AG20443 (cell line): ENCODE measurements at places on chromosomes 12 and 14.

DNA sequence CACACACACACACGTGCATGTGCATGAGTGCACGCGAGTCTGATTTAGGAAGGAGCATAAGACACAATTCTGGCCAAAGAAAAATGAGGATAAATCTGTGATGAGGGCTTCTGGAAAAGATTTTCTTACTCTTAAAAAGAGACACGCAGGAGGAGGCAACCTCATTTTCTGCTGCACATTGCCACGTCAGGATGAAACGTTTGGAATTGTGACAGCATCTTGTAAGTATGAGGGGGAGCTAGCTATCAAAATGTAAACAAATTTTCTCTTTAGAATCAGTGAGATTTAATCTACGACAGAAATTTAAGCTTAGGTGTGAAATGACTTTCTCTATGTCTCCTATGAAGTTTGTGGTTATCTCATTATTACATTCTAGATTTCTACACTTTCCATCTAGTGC lies 31.1 kb upstream of the NUBPL start:
- DNase-seq: peak; percentile 13

GRCh38 chr12:64016521-64016920 lies 172.0 kb downstream of the SRGAP1 start:
- no peak for DNase-seq

DNA sequence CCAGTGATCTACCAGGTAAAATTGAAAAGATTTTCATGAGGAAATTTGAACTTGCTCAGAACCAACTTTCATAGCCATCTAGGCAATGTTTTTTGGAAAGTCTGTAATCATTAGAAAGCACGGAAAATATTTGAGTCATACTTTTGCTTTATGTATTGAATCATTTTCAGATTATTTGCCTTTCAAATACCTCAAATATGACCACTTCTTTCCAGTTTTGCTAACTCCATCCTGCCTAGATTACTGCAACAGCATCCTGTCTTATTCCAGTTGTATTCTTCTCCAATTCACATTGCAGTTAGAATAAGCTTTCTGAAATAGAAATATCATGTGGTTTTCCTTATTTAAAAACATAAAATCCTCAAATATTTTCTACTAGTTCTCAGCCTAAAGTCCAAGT lies 239.8 kb upstream of the FAR2 start:
- peak; percentile 14 for DNase-seq

GRCh38 chr14:73027984-73028383 lies 1.1 kb upstream of the ZFYVE1 start:
- DNase-seq: no peak

GRCh38 chr14:70887737-70888499 lies 19.3 kb upstream of the PCNX1 start:
- no peak for DNase-seq

GRCh38 chr12:104132351-104132956 lies 5.6 kb downstream of the NFYB start:
- no peak for DNase-seq

- DNase-seq: peak; percentile 56
Measured at GRCh38 chr14:101400830-101401229, 160.5 kb upstream of the DIO3 start.

GRCh38 chr12:62103748-62104147 lies 156.5 kb upstream of the USP15 start:
- DNase-seq: no peak

DNA sequence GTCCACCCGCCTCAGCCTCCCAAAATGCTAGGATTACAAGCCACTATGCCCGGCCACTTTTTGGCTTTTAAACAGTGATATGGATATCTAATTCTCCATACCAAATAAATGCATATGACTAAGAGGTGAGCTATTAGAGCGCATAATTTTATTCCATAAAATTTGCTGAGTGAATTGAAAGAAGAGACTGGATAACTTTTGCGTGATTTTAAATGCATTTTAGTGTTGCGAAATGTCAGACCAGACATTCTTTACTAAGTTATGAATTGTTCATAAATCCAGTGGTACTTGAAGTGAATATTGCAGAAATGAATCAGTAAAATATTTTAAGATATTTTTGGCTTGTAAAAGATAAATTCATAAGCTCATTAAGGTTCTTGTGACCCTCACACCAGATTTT lies 50.9 kb upstream of the DIP2B start:
- DNase-seq: no peak

DNA sequence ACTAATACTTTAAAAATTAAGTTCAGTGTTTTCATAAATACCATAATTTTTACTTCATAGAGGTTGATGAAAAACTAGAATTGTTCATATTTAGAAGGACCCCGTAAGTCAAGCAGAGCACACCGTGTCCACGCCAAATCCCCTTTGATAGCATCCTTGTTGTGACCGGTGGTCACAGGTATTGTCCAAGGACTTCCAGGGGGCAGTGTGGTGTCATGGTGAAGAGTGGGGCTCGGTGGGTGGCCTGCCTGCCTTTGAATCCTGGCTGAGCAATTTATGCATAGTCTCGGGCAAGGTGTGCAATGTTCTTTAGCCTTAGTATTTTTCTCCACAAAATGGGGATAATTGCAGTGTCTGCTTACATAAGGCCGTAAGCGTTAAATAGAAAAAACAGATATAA lies 169.9 kb downstream of the KTN1 start:
- DNase-seq: no peak

- no peak for DNase-seq
Measured at GRCh38 chr14:105884808-105885281, 358.5 kb downstream of the TMEM121 start.

GRCh38 chr12:132502882-132503193 lies 12.9 kb downstream of the FBRSL1 start:
- no peak for DNase-seq

DNA sequence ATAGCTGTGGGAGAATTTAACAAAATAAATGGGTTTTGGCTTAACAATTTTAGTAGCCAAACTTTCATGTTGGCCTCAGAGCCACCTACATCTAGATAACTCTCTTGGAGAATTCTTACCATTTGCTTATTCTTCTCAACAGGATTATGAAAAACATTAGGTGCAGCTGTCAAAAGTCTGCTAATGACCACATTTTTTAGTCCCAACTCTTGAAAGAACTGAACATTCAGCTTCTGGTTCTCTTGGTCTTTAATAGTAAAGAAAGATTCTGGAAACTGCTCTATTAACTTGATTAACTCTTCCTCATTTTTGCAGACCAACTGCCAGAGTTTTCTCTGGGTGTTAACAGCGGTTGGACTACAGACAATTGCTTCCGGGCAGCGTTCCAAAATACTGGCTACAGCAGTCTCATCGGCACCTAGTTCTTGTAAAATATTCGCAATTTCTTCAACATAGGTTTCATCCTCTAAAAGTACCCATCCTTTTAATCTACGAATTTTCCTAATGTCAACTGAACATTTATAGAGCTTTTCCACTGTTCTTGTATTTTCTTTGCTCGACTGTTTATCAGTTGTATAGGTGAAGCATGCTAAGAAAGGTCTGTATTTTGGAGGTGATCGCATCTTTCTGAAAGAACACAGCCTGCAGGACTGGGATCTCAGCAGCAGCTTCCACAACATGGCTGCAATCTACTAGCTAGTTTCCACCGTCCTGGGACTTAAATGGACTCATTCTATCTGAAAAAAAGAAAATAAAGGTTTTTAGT lies 8.7 kb downstream of the MTERF2 start:
- peak; percentile 20 for DNase-seq

DNA sequence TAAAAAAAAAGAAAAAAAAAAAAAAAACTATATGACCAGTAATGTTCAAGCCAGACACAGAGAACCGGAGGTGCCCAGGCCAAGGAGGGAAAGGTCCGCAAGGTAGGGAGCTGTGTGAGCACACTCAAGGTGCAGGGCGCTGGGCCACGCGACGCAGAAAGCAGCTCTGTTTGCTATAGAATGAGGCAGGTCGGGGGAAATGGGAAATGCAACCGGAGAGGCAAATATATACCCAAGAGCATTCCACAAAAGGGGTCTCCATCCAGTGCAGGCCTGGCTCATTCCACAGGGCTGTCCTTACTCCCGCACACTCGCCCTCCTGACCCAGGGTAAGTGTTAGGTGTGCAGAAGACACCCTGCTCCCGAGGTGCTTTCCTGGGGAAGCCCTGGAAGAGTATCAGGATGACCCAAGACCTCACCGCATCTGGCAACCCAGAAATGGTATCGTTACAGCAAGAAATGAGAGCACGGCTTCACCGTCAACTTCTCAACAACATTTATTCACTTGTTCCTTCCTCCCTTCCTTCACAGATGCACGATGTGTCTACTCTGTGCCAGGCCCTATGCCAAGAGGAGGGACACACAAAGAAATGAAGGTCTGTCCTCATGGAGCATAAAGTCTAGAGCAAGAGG lies 86.4 kb downstream of the BCL11B start:
- DNase-seq: no peak

GRCh38 chr14:78612666-78613065 lies 442.5 kb downstream of the NRXN3 start:
- DNase-seq: peak; percentile 38
